ENCODE measurements at places on chromosomes 3 and 15.

DNA sequence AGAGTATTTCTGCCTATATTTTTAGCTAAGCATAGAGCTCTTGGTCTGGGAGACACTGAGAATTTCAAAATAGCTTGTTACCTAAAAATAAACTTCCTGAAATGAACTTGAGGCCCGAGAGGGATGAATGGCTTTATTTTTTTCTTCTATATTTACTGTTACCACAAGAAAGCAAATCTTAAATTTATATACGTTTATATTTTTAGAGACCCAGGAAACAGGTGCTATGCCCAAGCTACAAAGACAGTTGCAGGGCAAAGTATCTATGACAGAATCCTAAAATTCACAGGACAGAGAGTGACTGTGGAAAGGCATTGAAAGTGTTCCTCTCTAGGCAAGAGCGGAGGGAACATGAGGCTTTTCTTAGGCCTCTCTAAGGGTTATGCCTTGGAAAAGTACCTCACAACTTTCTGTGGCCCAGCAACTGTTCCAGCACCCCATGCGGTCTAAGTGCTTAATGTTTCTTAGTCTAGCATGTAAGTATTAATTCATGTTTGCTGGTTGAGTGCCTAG lies 36.5 kb downstream of the TGFBR2 start:
- DNase-seq, result no peak

- DNase-seq, result no peak
Observed at GRCh38 chr3:12004741-12005513, 739 bp downstream of the SYN2 start.

DNA sequence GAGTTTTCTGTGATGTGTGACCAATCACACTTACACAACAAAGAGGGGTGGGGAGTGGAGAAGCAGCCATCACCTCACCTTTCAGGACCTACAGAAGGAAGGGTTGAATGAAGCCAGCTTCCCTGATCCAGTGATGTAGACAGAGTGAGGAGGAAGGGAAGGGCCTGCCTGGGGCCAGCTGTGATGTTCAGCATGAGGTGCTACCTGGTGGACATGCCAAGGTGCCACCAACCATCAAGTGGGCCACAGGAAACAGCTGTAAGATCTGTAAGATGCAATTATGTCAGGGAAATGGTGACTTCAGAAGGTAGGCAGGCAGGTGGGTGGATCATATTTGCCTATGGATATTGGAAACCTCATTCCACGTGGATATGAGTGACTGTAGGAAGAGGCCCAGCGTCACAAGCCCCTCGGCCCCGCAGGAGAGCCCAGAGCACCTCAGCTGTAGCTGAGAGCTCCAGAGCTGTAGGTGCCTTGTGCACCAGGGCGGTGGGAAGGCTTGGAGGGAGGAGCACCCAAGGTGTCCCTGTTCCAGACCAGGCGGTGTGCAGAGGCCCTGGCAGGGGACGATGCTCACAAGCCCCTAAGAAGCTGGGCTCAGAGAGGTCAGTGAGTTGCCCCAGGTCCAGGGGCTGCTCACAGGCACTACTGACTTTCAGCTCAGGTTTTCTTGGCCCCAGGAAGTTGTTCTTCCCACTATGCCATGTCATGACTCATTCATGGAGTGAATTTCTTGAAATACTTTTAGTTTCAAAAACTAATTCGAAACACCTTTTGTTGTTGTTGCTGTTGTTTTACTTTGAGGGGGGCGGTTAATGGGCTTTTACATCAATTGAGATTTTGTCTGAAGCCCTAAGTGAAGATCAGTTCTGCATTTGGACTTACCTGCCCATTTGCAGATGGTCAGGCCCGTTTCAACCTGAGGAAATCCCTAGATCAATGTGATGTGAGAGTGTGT lies 94.2 kb upstream of the ALDH1A3 start:
- DNase-seq, result peak; percentile 21

- DNase-seq, result no peak
Observed at GRCh38 chr3:184325269-184325668, 10.9 kb downstream of the EIF4G1 start.

GRCh38 chr15:68205954-68206539 lies 915 bp upstream of the CALML4 start:
- DNase-seq, result peak; percentile 77

DNA sequence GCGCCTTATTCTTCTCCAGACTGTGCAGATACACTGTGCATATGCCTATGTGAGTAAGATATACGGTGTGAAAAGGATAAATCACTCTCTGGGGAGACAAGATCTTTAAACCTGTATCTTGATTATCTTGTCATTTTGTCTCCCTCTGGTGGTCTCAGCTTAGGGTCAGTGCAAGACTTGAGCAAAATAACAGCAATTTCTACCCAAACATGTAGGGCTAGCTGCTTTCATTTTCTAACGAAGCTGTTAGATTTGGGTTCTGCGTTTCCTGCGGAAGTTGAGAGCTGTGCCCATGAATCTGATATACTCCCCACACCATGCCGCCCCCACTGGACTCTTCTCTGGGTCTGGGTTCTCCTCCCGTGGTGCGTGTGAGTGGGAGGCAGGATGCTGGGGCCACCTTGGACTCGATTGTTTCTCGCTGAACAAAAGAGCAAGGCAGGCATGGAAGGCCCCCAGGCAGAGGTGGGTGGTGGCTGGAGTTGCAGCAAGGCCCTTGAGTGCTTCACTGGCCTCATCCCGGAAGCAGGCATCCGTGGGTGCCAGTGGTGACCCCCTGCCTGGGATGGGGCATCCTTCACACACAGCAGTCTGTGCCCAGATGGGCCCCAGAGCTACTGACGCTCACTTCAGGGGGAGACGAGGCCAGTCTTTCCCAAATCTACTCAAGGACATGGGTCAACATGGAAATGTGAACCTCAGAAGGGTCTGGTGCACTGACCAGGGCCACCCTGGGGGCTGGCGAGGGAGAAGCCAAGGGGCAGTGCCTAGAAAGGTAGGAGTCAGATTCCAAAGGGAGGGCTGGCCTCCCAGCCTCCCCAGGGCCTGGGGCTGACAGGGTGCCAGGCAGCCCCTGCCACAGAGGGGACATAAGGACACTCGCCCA lies 179.6 kb downstream of the NSMCE3 start:
- no peak for DNase-seq

DNA sequence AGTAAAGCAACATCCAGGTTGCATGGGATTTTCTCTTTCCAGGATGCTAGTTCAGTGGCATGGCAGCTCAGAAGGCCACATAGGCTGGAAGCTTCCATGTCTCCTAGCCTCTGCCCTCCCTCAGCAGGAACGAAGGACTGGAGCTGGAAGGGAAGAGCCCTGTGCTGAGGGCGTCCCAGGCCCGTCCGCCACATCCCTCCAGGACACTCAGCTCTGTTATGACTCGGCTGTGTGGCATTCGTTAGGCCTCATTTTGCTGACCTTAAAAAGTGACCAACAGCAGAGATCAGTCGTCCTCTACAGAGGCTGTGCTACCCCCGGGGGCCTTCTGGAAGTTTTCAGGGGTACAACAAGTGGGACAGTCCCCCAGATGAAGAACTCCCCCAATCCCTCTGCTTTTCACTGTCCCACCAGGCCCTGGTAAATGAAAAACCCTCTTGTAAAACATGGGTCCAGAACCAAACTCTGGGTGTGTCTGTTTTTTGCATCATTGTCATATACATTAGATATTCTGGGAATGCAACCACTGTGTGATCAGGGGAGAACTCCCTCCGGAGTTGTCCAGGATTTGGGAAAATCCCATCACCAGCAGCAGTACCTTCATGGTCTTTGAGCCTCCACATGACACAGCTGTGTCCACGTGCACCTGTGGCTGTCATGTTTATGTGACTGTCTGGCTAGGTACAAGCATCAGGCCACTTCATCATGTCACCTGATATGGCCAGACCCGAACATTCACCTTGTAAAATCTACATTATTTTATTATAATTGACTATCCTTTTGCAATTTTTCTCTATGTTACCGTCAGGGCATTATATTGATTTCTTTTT lies 149.9 kb downstream of the OR4M2 start:
- no peak for DNase-seq

DNA sequence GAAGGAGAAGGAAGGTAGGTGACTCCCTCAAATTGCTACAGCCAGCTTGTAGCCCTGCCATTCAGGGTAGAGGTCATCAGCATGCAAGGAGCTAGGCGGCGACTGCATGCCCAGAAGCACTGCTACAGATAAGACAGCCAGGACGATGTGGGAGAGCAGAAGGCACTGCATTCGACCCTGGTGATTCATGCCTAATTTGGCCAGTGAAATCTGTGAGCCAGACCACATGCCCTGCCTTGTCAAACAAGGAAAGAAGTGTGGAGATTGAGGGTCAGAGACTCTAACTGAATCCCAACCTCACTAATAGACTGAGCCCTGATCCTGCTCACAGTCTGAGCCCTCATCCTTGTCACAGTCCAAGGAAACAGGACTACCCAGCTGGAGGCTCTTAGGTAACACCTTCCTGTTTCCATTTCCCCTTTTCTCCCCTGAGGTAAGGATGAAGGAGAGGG lies 86.6 kb downstream of the LINGO1 start:
- no peak for DNase-seq

- no peak for DNase-seq
Observed at GRCh38 chr15:75210811-75211230, 9.1 kb downstream of the C15orf39 start.

GRCh38 chr3:52704611-52705437 lies 767 bp downstream of the GLT8D1 start:
- DNase-seq, result no peak

Data from heart left ventricle (tissue), 16 donors.